ENCODE measurements at places on chromosomes 2 and 18.

GRCh38 chr18:1530650-1531049, 626.0 kb downstream of the ADCYAP1 start:
- no peak for DNase-seq

DNA sequence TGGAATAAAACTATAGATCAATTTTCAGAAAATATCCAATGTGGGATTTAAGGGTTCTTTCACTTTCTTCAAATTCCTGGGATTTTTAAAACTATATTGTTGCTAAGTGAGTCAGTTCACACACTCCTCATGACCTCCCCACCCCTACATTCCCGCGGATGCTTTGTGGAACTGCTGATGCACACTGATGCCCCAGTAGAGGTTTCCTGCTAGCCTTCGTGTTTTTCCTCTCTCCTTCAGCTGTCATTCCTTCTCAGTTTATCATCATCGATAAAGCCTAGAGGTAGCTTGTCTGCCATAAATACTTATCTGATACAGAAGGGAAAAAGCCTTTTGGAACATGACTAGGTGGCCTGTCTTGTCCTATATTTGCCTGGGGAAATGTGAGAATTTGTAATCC, 67.4 kb upstream of the GALNT5 start:
- no peak for DNase-seq

DNA sequence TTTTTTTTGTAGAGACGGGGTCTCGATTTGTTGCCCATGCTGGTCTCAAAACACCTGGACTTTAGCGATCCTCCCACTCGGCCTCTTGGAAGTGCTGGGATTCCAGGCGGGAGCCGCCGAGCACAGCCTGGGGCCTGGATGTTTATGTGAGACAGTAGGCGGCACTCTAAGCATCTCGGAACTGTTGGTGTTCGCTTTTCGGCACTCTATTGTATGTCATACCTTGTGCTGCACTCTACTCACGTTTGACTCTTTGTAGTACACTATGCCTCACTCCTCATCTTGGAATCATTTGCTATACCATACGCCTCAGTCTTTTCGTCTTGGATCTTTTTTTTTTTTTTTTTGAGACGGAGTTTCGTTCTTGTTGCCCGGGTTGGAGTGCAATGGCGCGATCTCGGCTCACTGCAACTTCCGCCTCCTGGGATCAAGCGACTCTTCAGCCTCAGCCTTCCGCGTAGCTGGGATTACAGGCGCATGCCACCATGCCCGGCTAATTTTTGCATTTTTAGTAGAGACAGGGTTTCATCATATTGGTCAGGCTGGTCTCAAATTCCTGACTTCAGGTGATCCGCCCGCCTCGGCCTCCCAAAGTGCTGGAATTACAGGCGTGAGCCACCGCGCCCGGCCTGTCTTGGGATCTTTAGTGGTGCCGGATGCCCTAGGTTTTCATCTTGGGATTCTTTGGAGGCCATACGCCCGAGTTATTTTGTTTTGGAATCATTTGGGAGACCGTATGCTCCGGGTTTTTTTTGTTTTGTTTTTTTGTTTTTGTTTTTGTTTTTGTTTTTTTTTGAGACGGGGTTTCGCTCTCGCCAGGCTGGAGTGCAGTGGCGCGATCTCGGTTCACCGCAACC, 24.2 kb upstream of the ZDBF2 start:
- peak; percentile 27 for DNase-seq

- no peak for DNase-seq
Observed at GRCh38 chr2:180370511-180371205, 363.6 kb upstream of the CWC22 start.

GRCh38 chr2:84901593-84902120, 3.8 kb upstream of the TMSB10 start:
- DNase-seq: no peak

GRCh38 chr2:98604547-98604946, 3.8 kb downstream of the COA5 start:
- no peak for DNase-seq

DNA sequence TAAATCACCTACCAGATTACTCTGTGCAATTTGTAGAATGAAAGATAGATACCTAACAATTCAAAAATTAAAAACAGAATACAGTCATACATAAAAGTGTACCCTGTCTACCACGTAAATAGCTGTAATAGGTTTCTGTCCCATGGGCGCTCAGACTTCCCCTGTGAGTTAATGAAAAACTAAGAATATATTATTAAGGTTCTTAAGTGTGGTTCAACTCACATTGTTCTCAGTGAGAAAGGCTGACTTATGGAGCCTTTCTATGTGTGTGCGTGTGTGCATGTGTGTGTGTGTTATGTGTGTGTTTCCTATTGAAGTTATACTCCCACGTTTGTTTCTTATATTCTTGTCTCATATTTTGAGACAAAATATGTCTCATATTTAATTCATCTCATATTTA, 114.6 kb upstream of the CD302 start:
- no peak for DNase-seq

DNA sequence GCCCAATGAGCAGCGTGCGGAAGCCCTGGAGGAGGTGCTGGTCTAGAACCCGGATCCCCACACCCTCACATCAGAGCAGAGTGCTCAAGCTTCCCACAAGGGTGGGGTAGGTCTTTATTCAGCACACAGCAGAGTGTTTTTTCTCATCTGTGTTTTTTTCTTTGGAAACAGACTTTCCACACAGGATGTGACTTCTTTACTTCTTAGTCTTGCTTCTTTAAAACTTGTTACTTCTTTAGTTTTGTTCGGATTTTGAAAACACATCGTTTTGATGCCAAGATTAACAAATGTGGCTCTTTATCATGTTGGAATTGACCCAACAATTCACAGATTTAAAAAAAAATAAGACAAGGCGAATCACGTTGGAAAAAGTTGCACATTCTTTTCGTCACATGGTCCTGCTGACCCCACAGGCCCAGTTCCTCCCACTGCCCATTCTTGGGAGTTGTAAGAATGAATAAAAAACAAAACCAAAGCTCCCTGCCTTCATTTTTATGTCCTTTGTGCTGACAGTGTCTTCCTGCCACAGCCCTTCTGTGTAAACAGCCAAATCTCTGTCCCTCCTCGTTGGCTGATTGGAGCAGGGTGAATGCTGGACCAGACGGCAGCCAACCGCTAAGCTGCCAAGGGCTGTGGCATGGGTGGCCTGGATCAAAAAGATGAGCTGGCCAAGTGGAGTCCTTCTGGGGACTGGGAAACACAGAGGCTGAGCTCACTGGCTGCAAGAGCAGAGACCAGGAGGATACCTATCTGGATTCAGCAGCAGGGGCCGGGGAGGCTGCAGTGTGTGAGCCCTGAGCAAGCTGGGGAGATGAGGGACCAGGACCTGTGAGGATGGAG, 81.6 kb downstream of the TWIST2 start:
- DNase-seq: peak; percentile 68

- DNase-seq: no peak
Observed at GRCh38 chr2:15841776-15842560, 98.4 kb upstream of the MYCN start.
